ENCODE measurements at places on chromosomes 1 and 21.

DNA sequence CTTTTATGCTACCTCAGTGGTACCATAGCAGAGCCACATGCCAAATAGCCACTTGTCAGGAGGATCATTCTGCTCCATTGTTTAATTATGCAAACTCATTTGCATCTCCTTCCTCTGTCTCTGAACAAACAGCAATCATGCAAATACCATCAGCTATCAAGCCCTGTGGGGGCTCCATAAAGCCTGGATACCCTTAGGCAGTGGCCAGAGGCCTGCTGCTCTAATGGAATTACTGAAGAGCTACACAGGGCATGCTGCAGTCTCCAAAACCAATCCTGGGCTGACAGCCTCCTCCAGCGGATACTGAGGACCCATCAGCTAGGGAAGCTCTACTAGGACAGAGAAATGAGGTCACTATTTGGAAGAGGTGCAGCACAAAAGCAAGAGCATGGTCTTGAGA is 376.3 kb downstream of the KCNH1 start:
- no peak for DNase-seq

DNA sequence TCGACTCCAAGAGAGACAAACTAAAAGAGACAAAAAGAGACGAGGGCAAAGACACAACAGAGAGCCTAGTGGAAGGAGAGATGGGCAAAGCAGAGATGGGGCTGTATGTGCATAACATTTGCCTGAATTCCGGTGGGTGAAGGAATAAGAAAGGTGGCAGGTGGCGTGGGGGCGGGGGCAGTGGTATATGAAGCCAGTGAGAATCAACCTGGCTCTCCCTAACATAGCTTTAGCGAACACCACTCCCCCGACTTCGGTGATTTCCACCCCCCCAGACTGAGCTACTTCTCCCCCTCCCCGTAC is 1.1 kb downstream of the INKA2 start:
- no peak for DNase-seq

GRCh38 chr1:221316491-221317056 is 425.3 kb downstream of the DUSP10 start:
- DNase-seq: no peak

- no peak for DNase-seq
Measured at GRCh38 chr1:159065106-159065505, 11.5 kb downstream of the AIM2 start.

DNA sequence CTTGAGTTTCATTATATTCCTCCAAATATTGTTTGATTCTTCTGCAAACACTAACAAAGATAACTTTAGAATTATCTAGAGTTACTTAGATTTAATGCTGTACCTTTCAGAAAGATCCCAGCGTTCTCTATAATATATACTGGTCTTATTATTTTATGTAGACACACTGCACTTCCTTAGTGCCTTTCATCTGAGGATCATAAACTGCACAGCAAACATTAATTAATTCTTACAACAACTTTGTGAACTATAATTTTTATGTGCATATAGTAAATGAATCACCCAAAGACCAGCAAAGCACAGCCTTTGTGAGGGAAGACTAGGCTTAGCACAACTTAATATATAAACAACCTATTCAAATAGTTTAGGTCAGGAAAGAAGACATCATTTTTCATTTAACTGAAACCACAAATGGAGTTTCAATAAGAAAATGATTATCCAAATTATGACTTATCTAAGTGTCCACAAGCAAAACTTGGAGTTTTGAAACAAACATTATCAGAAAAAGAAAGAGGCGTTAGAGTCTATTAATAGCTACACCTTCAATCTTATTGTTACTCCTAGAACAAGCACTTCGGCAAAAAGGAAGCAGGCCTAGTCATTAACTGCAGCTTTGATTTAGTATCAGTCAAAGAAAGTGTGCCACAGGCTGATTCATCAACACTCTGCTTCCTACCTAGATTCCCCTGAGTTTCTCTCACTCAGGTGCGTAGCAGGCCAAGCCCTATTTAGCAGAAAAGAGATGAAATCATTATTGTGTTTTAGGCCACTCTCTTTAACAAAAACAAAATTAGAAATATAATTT is 22.5 kb upstream of the RC3H1 start:
- DNase-seq: peak; percentile 1

GRCh38 chr1:26034504-26035202 is 11.3 kb downstream of the SLC30A2 start:
- DNase-seq: no peak
